ENCODE measurements at places on chromosomes 12 and 14.

DNA sequence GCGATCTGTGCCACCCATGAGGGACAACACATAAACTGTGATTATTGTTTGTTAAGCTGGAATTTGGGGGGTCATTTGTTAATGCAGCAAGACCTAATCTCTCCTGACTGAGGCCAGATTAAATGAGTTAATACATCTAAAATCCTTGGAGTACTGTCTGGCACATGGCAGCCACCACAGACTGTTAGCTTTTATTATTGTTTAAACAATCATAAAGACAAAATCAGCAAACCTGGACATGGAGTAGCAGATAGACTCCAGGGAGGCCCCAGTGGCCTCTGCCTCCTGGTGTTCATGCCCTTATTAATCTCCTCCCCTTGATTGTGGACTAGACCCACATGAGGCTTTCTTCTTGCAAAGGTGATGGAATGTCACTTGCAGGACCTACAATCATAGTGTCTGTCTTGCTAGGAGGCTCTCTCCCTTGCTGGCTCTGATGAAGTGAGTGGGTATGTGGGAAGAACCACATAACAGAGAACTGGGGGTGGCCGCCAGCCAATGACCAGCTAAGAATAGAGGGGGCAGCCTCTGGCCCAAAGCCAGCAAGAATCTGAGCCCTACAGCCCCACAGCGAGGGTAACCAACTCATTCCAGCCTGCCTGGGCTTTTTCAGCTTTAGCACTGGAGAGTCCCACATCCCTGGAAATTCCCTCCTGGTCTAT, 142.0 kb downstream of the SCARB1 start:
- no peak for DNase-seq

DNA sequence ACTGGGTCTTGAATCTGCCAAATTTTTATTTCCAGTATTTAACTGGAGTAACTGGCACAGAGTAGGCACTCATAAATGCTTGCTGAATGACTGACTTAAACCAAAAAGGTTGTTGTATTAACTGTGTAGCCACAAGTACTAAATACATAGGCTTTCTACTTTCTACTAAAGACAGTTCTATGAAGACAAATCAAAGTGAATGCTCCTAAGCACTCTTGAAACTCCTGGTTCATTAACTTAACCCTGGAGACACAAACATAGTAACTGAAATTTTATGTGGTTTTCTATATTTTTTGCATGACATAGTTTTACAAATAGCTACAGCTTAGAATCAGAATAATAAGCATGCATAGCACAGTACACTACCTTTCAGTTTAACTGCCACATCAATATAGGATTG, 70.4 kb downstream of the TXNDC16 start:
- DNase-seq = no peak

DNA sequence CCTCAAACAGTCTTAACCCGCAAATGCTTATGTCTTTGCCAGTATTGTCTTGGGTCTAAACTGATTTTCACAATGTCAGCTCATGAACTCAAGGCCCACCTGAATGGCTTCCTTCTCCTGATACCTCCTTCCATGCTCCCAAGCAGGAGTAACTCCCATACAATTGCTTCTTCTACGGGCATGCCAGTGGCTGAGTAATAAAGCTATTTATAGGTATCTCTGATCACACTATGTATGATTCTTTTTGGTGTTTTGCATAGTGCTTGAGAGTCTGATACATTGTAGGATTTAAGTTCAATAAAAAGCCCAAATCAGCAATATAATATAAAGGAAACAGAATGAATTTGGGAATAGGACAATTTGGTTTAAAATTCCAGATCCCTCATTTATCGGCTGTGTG, 235.0 kb upstream of the DCN start:
- no peak for DNase-seq

DNA sequence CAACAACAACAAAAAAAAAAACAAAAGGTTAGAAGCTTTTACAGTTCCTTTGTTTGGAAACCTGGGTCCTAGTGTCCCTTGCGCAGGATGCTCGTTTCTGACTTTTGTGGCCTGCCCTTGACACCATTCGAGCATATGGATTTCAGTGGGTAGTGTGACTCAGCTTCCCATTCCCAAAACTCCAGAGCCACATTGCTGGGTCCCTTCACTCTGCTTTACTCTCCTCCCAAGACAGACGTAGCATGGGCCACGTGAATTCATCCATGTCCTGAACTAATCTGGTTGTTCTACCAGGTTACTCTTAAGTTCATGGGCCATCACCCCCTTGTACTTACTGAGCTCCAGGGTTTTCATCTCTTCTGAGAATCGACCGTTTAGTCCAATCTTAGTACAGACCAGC, 68.0 kb upstream of the MAX start:
- DNase-seq = no peak

DNA sequence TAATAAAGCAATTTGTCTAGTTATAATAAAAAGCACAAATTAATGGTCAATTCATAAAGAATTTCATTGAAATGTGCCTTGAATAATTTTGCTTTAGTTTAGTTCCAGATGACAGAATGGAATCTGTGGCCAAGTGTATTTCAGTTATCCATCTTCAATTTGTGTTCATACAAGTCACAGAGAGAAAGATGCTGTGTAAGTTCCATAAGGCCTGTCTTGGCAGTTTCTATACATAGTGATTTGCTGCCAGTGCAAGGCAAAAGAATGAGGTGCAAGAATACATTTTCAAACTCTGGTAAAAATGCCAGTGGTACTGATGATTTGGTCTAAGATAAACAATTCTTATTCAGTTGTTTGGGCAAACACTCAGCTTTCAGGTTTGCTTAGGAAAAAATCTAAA, 134.4 kb upstream of the PTPRB start:
- DNase-seq = no peak

DNA sequence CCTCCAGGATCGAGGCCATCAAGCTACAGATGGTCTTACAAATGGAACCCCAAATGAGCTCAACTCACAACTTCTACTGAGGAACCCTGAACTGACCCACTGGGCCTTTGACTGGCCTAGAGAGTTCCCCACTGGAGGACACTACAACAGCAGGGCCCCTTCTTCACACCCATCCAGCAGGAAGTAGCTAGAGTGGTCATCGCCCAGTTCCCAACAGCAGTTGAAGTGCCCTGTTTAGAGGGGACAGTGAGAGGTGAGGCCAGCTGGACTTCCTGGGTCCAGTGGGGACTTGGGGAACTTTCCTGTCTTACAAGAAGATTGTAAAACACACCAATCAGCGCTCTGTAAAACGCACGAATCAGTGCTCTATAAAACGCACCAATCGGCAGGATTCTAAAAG, 247.9 kb upstream of the BTG1 start:
- DNase-seq = no peak

DNA sequence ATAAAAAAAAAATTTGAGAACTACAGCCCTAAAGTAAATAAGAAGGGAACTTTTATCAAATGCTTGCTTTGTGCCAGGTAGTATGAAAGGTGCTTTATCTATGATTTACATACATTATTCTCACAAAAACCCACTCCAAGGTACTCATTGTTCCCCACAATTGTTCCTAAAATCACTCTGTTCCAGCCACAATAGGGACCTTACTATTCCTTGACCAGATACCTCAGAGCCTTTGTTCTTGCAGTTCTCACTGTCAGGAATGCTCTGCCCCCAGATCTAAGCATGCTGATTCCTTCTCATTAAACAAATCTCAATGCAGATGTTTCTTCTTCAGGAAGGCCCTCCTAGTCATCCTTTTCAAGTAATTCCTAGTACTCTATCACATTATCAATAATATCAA, 60.2 kb downstream of the PPP1R12A start:
- no peak for DNase-seq

DNA sequence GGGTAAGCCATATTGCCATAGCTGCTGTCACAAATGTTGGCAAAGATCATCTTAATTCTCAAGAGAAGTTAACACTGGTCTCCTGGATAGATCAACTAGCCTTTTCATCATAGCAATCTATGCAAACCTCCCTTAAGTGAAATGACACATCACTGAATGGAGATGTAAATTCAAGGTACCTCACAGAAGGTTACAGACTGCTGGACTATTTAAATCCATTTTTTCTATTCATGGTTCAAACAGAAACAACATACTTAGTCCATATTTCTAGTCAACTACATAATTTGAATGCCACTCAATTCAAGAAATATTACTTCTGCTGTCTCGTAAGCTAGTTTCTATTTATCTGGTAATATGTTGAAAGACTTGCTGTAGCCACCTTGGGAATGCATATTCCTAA, 748.3 kb downstream of the C12orf50 start:
- no peak for DNase-seq

- DNase-seq = no peak
Observed at GRCh38 chr12:110050927-110051326, 2.6 kb upstream of the C12orf76 start.

DNA sequence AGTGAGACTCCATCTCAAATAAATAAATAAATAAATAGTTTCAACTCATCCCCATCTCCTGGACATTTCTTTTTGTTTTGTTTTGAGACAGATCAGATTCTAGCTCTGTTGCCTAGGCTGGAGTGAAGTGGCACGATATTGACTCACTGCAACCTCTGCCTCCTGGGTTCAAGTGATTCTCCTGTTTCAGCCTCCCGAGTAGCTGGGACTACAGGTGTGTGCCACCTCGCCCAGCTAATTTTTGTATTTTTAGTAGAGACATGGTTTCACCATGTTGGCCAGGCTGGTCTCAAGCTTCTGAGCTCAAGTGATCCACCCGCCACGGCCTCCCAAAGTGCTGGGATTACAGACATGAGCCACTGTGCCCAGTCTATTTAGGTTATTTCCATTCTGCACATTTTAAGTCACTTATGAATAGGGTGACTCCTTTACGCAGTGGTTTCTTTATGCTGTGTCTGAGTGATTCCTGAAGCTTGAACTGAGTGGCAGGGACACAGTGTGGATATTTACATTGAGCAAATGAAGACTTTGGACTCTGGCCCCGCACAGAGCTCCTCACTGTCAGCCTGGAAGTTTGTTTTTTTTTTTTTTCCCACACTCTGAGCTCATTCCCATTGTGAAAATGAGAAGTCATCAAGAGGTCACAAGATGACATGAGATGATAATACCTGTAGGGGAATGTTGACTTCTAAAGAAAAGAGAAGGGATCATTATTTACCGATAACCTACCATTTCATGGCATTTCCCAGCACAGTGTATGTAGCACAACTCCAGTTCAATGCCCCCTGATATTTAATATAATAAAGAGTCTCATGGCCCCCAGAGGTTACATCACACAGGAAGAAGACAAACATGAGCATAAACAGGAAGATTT, 72.6 kb downstream of the TBX3 start:
- DNase-seq = no peak

- no peak for DNase-seq
Observed at GRCh38 chr14:71613168-71613567, 319.1 kb upstream of the RGS6 start.

- DNase-seq = no peak
Observed at GRCh38 chr14:80958226-80958625, 2.8 kb downstream of the TSHR start.

GRCh38 chr12:111304642-111305071, 64.2 kb downstream of the PHETA1 start:
- DNase-seq = no peak
